ENCODE measurements at places on chromosomes 3 and 15.
A peak's percentile ranks its signal among the peaks of the same experiment; 100 is the strongest.

DNA sequence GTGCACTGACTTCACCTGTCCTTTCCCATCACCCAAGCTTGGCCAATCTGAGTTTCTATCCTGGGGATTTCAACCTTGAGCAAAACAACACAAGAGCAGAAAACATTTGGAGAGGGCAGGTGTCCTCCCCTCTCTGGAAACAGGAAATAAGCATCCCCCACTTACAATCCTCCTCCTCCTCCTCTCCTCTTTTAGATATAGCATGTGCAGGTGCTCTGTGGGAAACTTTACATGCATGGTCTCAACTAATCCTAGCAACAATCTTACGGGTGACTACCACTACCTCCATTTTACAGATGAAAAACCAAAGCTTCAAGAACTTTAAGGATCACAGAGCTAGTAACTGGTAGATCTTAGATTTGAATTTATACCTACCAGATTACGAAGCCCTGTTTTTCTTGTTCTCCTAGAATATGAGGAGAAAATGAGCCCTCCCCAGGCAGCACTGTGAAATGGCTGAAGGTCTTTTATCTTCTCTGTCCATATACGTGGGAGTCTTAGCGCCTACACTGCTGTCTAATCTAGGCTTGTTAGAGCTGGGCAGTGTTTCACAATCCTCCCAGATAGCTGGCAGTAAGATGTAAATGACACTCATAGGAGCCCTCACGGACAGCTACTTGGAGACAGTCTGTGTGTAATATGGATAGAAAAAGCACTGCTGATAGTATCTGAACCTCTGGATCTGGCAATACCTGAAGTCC is 301.2 kb upstream of the PROK2 start:
- DNase-seq, result no peak

DNA sequence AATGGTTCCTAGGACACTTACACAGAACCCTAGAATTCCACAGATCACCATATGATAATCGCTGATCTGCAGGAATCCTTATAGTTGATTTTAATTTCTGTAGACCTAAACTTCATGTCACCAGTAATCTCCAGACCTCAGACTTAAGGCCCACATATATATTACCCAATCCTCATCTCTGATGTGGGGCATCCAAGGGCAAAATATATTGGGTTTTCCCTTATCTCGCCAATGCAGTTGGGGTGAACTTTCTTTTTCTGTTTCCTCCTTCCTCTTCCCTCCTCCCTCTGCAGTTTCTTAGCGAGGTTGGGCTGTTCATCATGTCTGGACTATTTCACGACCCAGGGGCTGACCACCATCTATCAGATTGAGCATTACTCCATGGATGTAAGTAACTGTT is 230.2 kb downstream of the P3H2 start:
- DNase-seq, result no peak

- no peak for DNase-seq
Measured at GRCh38 chr3:179432451-179432850, 18.8 kb downstream of the GNB4 start.

GRCh38 chr15:73965094-73965757 is 26.9 kb downstream of the STOML1 start:
- peak; percentile 72 for DNase-seq

Measured in mesenteric fat pad (tissue), 1 donor.